ENCODE measurements at places on chromosomes 7 and 10. TPM values are rescaled to one million over a fixed set of nuclear protein-coding genes. Genes with fewer than 3 reads are reported as not detected.

Gene GSTO2
- 1.1 TPM for total RNA-seq

Gene MYOZ1
- total RNA-seq = 0.32 TPM

Gene ASB10
- total RNA-seq = 46.1 TPM

- DNase-seq = no peak
Observed at GRCh38 chr7:29612596-29612995, 49.0 kb downstream of the PRR15 start.

DNA sequence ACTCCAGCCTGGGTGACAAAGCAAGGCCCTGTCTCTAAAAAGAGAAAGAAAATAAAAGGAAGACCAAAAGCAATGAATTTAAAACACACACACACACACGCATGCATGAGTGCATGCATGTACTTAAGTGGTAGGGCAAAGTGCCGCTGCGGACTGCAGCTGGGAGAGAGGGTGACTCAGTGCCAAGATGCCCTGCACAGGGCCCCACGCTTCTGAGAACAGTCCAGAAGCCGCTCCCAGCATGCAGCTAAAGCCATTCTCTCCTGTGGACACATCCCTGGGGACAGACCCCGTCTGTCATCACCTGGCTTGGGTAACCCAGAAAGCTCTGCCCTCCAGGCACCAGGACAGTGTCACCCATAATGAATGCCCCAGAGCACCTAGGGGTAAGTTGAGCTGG, 61.0 kb upstream of the MYL10 start:
- peak; percentile 50 for DNase-seq

Measured in left ventricle myocardium superior (tissue), 1 donor.